ENCODE measurements at places on chromosomes 3 and 15. TPM values are rescaled to one million over a fixed set of nuclear protein-coding genes. Genes with fewer than 3 reads are reported as not detected.

Gene CACNA2D3
- total RNA-seq, result 3.2 TPM

Gene COLQ
- total RNA-seq, result 9.3 TPM

Gene SKOR1
- 3.5 TPM for total RNA-seq

Gene PLCH1
- total RNA-seq, result 0.28 TPM

Gene MED12L
- 0.27 TPM for total RNA-seq

Gene ZNF662
- total RNA-seq, result 12.6 TPM

Gene TRPM1
- total RNA-seq, result not detected

Gene FBLN2
- total RNA-seq, result 328 TPM

Gene DPPA2
- not detected for total RNA-seq

Gene FGF12
- not detected for total RNA-seq

Gene CCDC12
- total RNA-seq, result 58.8 TPM

Gene ABHD17C
- 1.6 TPM for total RNA-seq

Gene BBS4
- total RNA-seq, result 22.1 TPM

Gene FANCD2OS
- total RNA-seq, result not detected

Gene PIGBOS1
- 5.8 TPM for total RNA-seq

Gene KIAA1143
- total RNA-seq, result 28.9 TPM
